ENCODE measurements at places on chromosomes 1 and 21.

GRCh38 chr1:74464037-74464436 lies 48.4 kb downstream of the LRRC53 start:
- no peak for DNase-seq

GRCh38 chr1:179016706-179017382 lies 8.8 kb upstream of the FAM20B start:
- no peak for DNase-seq

GRCh38 chr21:39842741-39843459 lies 24.3 kb upstream of the PCP4 start:
- DNase-seq = no peak

- DNase-seq = no peak
These were observed 62.3 kb upstream of the RUNX1 start for GRCh38 chr21:35111321-35111930.

DNA sequence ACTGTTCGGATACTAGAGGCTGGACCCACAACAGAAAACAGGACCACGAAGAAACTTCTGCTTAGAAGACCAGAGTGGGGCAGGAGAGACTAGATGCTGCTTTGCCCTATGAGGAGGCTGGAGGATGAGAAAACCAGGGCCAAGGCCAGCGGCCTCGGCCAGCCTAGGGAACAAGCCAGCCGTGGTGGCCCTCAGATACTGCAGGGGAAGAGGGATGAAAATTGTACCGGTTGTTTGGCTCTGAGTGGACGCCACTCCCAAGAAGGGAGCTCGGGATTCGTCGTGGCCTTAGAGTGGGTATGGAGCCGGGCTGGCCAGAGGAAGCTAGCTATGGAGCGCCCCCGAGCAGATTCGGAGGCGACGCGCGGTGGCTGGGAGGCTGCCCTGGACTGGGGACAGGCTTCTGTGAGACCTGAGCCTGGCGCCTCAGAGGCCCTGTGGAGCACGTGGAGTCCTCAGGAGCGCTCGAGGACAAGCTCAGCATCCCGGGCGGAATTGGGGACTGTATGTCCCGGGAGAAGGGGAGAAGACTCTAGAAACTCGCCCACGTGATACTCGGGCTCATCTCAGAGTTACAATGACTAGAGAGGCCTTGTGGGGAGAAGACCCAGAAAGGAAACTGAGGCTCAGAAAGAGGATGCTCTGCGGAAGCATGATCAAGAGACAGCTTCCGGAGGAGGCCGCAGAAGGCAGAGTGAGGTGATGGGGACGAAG lies 2.8 kb downstream of the PRRX1 start:
- no peak for DNase-seq

GRCh38 chr1:43632135-43632670 lies 17.7 kb upstream of the KDM4A start:
- DNase-seq = no peak

GRCh38 chr21:31182231-31183140 lies 144.2 kb upstream of the KRTAP19-8 start:
- DNase-seq = peak; percentile 73

GRCh38 chr1:27868932-27869718 lies 3.2 kb upstream of the THEMIS2 start:
- peak; percentile 78 for DNase-seq

DNA sequence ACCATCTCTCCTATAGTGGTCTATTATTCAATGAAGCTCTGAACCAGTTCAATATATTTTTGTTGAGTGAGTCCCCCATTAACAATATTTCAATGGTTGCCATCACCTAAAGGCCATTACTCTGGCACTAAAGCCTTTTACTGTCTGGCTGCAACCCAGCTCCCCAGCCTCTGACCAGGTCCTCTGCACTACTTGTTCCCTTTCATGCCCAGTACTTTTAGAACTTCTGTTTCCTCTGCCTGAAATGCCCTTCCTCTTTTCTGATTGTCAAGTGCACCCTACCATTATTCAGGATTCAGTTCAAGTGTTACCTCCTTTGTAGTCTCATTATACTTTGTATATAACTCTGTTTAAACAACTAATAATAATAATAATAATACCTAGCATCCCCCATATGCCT lies 30.4 kb upstream of the ZFYVE9 start:
- no peak for DNase-seq

- DNase-seq = no peak
These were observed 8.2 kb upstream of the MAPKAPK2 start for GRCh38 chr1:206676499-206676898.

GRCh38 chr1:10835822-10836421 lies 39.5 kb upstream of the CASZ1 start:
- no peak for DNase-seq

DNA sequence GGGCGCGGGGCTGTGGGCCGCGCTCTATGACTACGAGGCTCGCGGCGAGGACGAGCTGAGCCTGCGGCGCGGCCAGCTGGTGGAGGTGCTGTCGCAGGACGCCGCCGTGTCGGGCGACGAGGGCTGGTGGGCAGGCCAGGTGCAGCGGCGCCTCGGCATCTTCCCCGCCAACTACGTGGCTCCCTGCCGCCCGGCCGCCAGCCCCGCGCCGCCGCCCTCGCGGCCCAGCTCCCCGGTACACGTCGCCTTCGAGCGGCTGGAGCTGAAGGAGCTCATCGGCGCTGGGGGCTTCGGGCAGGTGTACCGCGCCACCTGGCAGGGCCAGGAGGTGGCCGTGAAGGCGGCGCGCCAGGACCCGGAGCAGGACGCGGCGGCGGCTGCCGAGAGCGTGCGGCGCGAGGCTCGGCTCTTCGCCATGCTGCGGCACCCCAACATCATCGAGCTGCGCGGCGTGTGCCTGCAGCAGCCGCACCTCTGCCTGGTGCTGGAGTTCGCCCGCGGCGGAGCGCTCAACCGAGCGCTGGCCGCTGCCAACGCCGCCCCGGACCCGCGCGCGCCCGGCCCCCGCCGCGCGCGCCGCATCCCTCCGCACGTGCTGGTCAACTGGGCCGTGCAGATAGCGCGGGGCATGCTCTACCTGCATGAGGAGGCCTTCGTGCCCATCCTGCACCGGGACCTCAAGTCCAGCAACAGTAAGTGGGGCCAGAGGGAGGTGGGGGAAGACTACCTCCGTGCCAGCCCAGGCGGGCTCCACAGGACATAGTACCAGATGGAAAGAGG lies 808 bp downstream of the MAP3K21 start:
- peak; percentile 14 for DNase-seq

- no peak for DNase-seq
These were observed 9.3 kb downstream of the FMO1 start for GRCh38 chr1:171257607-171258076.

DNA sequence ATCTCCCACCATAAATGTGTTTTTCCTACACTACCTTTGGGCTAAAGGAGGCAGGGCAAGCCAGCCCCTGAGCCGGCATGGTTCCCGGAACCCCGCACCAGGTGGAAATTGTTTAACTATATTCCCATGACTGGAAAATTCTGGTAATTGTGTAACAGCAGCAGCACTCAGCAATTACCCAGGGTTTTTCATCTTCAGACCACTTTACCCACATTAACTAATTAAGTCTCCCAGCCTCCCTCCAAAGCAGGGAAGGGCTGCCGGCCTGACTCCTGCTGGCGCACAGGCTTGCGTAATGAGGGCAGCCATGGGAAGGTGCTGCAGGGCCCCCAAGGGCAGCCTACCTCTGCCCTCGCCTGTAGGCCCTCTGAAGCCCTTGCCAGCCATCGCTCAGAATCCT lies 140.7 kb upstream of the VAMP3 start:
- DNase-seq = no peak

DNA sequence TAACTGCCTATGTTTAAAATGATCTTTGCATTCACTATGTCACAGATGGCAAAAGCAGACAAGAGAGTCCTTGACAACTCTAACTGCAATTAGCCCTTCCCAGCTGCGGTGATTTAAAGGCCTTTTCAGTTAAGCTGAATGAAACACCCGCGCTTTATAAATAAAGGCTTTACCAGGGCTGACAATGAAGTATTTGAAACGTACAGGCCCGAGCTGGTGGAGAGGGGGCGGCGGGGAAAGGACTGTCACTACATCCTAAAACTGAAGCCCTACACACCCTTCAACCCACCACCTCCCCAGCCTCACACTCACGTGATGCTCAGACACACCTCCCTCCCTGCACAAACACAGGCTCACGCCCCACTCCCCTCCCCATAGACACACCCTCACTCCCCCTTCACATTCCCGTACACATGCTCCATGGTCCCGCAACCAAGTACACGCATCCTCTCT lies 45.5 kb downstream of the GRIK3 start:
- no peak for DNase-seq

GRCh38 chr1:245690156-245690690 lies 535.4 kb downstream of the KIF26B start:
- DNase-seq = no peak

GRCh38 chr1:160344241-160344640 lies 1.1 kb downstream of the NCSTN start:
- no peak for DNase-seq

- DNase-seq = no peak
These were observed 495.8 kb downstream of the AJAP1 start for GRCh38 chr1:5150191-5150590.

DNA sequence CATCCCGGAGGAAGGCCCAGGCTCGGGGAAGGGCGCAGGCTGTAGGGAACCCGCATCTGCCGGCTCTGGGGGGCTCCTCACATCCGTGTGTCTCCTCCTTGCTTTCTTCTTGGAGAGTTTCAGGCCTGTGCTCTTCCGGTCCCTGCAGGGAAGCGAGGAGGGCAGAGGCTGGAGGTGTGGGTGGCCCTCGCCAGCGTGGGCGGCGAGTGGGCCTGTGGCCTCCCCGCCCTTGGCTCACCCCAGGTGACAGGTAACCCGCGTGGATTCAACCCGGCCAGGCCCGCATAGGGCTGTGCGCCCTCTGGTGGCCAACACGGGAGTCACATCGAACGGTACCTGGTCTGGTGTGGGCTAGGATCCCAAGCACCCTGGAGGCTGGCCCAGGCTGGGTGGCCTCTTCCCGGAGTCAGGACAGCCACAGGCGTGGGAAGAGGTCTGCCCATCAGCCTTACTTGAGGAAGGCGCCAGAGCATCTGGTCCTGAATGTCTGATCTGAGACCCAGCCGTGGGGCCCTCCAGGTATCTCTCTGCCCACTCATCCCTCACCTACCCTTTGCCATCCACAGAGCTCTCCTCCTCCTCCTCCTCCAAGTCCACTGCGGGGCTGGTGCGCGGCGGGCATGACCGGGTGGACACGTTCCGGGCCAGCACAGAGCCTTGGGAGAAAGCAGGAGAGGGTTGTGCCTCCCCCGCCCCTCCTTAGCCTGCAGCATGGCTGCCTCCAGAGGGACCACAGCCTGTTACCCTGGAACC lies 9.6 kb upstream of the TNFRSF25 start:
- DNase-seq = peak; percentile 87

GRCh38 chr1:21307210-21307609 lies 16.9 kb upstream of the ECE1 start:
- DNase-seq = peak; percentile 26

- no peak for DNase-seq
These were observed 106.9 kb downstream of the ZNF281 start for GRCh38 chr1:200302921-200303290.

GRCh38 chr1:237045278-237046016 lies 3.5 kb downstream of the RYR2 start:
- DNase-seq = no peak

GRCh38 chr1:116878804-116879477 lies 30.8 kb upstream of the PTGFRN start:
- DNase-seq = peak; percentile 35

DNA sequence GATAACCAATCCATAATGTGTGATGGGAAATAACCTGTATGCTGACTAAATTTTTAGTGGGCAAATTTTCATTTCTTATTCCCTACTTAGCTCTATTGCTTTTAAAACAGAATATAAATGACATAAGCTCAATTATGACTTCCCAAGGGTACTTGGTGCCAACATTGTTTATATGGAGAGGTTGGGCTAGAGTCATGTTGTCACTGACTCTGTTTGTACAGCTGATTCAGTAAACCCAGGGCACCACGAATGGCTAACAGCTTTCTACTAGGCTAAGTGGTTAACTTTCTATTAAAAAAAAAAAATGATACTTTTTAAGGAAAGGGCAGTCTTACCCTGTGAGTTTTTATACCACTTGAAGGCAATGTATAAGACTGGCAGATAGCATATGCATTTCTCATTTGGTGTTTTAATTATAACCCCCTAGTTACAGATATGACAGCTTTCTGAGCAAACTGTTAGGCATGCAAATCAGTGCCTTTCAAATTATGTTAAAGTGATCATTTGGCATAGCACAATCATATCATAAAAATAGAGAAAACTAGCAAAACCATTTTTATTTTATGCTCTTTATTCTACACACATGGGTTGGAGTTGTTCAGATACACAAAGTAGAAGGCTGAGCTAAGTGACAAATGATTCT lies 147.1 kb downstream of the DNM3 start:
- DNase-seq = no peak

DNA sequence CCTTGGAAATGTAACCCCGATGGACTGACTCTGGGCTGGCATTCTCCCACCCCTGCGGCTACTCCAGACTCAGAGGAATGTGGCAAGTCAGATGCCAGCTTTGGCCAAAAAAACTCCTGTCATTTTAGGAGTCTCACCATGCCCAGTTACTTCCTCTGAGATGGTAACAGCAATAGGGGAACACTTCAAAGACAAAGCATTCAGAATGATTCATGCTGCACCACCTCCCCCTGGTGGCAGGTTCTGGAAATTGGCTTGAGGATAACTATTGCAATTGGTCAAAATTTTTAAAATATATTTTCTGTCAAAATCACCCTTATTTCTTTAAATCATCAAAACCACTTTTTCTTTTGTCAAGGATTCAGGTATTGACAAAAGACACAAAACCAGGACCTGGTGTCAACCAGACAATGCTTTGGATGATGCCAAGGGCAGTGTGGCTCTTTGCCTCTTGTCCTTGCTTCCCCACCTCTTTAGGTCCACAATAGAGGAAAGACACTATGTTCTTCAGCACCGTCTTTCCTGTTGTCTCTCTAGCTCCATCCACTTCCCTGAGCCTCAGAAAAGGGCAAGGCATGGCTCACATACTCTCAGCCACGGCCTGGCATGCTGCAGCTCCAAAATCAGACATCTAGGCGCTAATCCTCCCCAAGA lies 9.9 kb upstream of the CDCA8 start:
- peak; percentile 81 for DNase-seq

- no peak for DNase-seq
These were observed 26.2 kb upstream of the A3GALT2 start for GRCh38 chr1:33346927-33347649.

- DNase-seq = no peak
These were observed 407.9 kb downstream of the VAV3 start for GRCh38 chr1:107557095-107557494.

GRCh38 chr1:3015269-3015635 lies 6.0 kb upstream of the ACTRT2 start:
- no peak for DNase-seq

- DNase-seq = no peak
These were observed at the start of gene CTNNBIP1 for GRCh38 chr1:9910076-9910422. TSS of gene CTNNBIP1 (minus strand) at chr1:9910269. CDS start at chr1:9872064, 38,205 bp downstream.

DNA sequence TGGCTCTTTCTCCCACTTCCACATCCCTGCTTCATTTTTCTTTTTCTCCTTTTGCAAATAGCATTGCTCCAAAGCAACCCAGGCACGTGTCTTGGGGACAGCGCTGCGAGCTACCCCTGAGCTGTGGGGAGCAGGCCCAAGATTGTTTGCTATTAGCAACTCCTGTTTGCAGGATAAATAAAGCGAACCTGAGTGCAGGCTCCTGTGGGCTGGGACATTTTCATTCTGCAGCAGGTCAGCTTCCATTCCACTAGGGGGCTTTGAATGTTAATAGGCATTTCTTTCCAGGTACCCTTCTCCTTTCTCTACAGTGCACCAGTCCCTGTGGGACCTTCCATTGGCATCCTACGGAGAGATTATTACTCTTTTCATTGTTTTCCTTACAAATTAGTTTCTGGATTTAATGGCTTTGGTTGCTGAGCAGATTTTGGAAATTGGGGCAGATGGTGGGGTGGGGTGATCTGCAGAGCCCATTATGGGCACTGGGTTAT lies 54.0 kb downstream of the OLFML3 start:
- DNase-seq = no peak
